ENCODE measurements at places on chromosomes 3 and 15. TPM values are rescaled to one million over a fixed set of nuclear protein-coding genes. Genes with fewer than 3 reads are reported as not detected.

- no peaks in the 10 kb centered on the region for H3K27me3 ChIP-seq
- H3K36me3 ChIP-seq = no peaks in the 10 kb centered on the region
These were observed 432.2 kb downstream of the TUSC7 start for GRCh38 chr3:117141812-117142211.

- no peaks in the 10 kb centered on the region for H3K36me3 ChIP-seq
- no peak overlapping the region for H3K4me3 ChIP-seq
- DNase-seq = no peak
- H3K27ac ChIP-seq = no peak overlapping the region
These were observed 243.5 kb upstream of the UBE2E2 start for GRCh38 chr3:22959593-22959992.

DNA sequence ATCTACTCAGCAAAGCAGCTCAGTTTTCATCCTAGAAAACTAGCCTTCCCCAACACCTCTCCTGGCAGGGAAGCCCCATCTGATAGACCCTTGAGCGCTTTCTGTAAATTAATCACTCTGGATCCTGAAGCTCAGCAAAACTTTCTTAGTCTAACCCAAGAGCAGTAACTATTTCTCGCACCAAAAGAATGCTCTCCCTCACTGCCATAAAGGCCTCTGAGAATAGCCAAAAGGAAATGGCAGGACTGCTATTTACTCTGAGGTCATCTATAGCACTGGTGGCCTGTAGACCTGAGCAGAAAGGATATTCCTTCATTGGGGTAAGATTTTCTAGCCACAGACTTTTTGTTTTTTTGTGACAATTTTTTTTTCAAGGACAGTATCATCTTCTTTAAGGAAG lies 345.8 kb upstream of the ADAMTS9 start:
- H3K27me3 ChIP-seq = no peaks in the 10 kb centered on the region
- H3K27ac ChIP-seq = no peak overlapping the region
- no peaks in the 10 kb centered on the region for H3K4me1 ChIP-seq
- no peak for DNase-seq
- H3K4me3 ChIP-seq = no peak overlapping the region

The LSAMP gene
- total RNA-seq = 36.6 TPM

Measured in neural crest cell (in vitro differentiated cells).